ENCODE measurements at places on chromosomes 5 and 9. TPM values are rescaled to one million over a fixed set of nuclear protein-coding genes. Genes with fewer than 3 reads are reported as not detected.

GRCh38 chr9:33129886-33130881 is 37.0 kb downstream of the B4GALT1 start:
- H3K27me3 ChIP-seq: no peaks in the 10 kb centered on the region
- DNase-seq: no peak
- no peak overlapping the region for H3K4me3 ChIP-seq
- peaks cover 31% of the 10 kb centered on the region for H3K4me1 ChIP-seq
- H3K36me3 ChIP-seq: peaks cover 91% of the 10 kb centered on the region

GRCh38 chr9:33414268-33414667 is 11.9 kb upstream of the AQP7 start:
- H3K27ac ChIP-seq: peak overlapping the region; percentile 87
- peaks cover 58% of the 10 kb centered on the region for H3K4me1 ChIP-seq
- no peak overlapping the region for H3K4me3 ChIP-seq
- H3K27me3 ChIP-seq: peaks cover 8% of the 10 kb centered on the region
- no peaks in the 10 kb centered on the region for H3K36me3 ChIP-seq
- no peak for DNase-seq

DNA sequence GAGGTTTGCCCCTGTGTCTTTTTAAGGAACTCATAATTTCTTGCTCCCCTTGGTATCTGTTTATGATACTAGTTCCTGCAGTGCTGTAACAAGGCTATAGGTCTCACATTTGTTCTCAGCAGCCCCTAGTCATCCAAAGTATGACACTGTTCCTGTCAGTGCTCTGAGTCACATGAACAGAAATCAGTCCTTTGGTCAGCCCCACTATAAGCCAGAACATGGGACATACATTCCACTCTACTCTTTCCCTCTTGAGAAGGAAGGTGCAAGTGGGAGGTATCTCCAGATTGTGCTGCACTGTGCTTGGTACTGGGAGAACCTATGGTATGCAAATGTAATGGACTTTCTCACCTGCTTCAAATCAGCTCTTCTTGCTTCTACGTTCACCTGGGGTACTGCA is 87.0 kb downstream of the IARS1 start:
- no peak for DNase-seq
- H3K27ac ChIP-seq: no peak overlapping the region
- H3K4me1 ChIP-seq: no peaks in the 10 kb centered on the region
- peaks cover 9% of the 10 kb centered on the region for H3K36me3 ChIP-seq

GRCh38 chr5:124402144-124402581 is 344.3 kb downstream of the ZNF608 start:
- H3K27me3 ChIP-seq: no peaks in the 10 kb centered on the region
- peak overlapping the region; percentile 70 for H3K27ac ChIP-seq
- DNase-seq: no peak
- H3K4me1 ChIP-seq: peaks cover 36% of the 10 kb centered on the region

Gene DMRT3
- not detected for total RNA-seq

Gene PPP3R2
- not detected for total RNA-seq
